CD4-positive, CD25-positive, alpha-beta regulatory T cell (primary cell): ENCODE measurements at places on chromosomes 7 and 10. TPM values are rescaled to one million over a fixed set of nuclear protein-coding genes. Genes with fewer than 3 reads are reported as not detected.

The GRIFIN gene
- not detected for total RNA-seq

The CPXM2 gene
- total RNA-seq = not detected

The ZP3 gene
- total RNA-seq = 2.2 TPM

The PLXDC2 gene
- total RNA-seq = 1.8 TPM

The HSPA12A gene
- total RNA-seq = 0.72 TPM

The SPOCK2 gene
- total RNA-seq = 683 TPM

The CEP41 gene
- 4.1 TPM for total RNA-seq

The CLDN3 gene
- not detected for total RNA-seq

The SMIM30 gene
- total RNA-seq = 10.9 TPM

The ELN gene
- total RNA-seq = 0.35 TPM

The OR2A7 gene
- total RNA-seq = 6.0 TPM

The AMPH gene
- not detected for total RNA-seq
